SK-N-SH (cell line): ENCODE measurements at places on chromosomes 2 and 18. TPM values are rescaled to one million over a fixed set of nuclear protein-coding genes. Genes with fewer than 3 reads are reported as not detected.

DNA sequence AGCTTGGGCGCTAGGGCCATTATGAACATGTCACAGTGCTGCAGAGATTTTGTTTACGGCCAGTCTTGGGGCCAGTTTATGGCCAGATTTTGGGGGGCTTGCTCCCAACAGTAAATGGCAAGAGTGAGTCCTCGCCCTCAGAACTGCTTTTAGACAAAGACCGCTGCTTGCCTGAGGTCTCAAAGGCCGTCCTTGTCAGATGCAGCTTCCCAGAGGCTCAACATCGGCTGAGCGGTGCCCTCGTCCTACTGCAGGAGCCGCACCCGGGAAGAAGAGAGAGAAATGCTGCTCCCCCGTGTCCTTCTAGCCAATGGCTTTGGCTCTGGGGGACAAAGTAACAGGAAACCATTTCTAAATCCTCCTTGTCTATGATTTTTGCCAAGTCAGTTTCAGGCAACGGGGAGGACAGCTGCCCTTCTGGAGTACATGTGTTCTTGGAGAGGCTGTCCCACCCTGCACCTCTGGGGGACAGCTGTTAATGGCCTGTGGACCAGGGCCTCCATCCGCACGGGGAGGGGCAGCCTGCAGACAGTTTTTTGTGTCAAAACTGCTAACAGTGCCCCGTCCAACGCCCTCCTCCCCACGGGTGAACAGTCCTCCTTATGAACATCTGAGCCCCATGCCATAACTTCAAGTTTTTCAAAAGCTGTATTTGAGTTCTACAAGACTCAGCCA, 66.1 kb downstream of the C18orf63 start:
- no peak for DNase-seq

- peak; percentile 25 for DNase-seq
Observed at GRCh38 chr2:107936433-107937359, 49.6 kb upstream of the SLC5A7 start.

DNA sequence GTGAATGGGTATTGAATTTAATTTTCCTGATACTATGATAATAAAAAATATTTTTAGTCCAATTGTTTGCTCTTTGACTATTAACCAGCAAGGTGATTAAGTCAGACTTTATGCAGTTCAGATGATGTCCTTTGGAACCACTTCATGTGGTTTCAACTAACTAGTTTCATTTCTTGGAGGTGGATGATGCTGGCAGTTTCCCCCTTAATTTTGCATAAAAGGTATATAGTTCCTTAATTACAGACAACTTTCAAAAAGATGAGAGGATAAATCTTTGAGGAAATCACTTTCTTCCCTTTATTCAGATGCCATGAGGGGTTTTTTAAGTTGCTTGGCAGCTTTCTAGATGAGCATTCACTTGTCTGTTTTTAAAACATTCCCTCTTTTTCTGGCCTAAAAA, 223.1 kb downstream of the PHLPP1 start:
- no peak for DNase-seq

DNA sequence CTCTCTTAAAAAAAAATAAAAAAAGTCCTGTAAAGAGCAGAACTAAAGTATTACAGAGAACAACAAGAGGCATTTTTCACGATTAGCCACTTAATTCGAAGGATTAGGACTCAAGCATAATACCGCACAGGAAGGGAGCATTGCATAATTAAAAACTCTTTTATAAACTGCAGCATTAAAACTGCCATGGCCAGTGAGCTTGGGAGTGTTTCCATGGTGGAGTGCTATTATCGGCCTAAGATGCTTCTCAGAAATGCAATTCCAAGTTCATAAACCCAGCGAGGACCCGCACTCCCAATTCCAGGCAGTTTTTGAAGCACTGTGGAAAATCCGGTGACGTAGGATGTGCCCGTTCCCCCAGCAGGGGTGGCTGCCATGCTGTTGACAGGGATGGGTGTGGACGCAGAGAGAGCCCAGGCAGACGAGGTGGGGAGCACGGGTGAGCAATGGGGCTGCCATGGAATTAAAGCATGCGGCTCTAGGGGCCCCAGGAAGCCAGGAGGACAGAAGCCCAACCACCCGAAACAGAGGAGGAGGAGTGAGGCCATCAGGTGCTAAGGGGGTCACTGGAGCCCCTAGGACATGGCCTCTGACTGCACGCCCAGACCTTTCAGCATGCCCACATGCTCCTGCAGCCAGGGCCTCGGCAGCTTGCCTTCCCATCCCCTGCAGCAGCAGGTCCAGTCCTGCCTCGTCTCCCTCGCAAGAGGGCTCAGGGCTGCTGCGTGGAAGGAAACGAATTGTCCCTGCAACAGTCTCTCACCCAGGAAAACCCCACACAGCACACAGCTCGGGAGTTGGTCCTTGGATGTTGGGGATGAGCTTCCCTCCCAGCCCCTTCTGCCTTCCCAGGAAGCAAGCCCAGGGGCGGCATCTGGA, 233.4 kb downstream of the NDUFA10 start:
- DNase-seq = no peak

DNA sequence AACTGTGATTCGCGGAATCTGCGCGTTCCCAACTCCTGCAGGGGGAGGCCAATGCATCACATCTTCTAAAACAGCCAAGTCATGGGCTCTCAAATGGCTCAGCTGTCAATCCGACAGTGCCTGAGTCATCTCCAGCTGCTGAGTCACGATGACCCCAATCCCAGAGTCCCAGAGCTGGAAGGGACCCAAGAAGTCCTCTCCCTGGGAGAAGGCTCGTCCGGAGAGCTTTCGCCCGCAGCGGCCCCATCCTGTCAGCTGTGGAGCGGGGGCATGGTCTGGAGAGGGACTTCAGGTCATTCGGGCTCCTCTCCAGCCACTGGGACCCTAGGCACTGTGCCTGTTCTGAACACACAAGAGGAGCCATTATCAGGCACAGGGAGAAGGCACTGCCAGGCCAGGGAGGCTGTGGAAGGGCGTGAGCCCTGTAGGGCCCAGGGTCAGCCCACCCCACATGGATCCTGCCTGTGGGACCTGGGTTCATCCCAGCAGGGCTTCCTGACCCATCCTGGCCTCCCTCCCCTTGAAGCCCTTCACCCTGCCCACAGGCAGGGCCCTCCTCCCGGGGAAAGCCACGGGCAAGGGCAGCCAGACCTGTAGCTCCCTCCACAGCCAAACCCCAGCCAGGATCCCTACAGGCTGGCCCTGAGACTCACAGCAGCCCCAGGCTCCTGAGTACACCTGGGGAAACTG, 47.6 kb upstream of the GPC1 start:
- DNase-seq = no peak

- no peak for DNase-seq
Observed at GRCh38 chr2:217739741-217740140, 263.1 kb downstream of the TNS1 start.

- DNase-seq = peak; percentile 59
Observed at GRCh38 chr18:48545757-48546321, 7.0 kb downstream of the CTIF start.

DNA sequence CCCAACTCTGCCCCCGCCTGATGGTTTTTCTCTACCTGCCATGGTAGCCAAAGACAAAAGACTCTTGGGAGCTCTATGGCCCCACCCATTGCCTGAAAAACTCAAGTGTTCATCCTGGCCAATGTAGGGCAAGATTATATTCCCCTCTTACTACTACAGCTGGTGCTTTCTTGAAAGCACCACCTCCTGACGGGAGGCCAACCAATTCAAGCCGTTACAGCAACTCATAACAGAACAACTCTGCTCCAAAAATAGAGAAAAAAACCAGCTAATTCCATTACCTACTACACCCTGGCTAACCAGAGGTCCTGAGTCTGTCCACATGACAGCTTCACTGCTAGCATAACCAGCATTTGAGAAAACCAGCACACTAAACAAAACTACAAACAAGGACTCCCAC, 127.5 kb upstream of the GAREM1 start:
- DNase-seq = no peak

DNA sequence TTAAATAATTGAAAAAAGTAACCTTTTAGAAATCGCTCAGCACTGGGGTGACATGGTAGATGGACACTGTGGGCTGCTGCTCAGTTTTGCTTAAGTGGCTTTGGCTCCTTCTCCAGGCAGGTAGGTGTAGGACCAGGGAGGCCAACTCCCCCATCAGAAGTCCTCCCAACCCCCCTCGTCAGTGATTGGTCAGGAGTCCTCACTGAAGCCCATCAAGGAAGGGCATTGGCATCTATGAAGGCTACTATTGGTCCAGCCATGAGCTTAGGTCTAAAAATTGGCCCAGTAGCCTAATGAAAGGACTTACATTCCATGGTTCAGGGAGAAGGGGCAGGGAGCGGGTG, 34.7 kb downstream of the ST3GAL5 start:
- DNase-seq = no peak

The ADD2 gene
- 0.30 and 0.50 TPM in 2 replicates for polyA plus RNA-seq

The TRAPPC12 gene
- polyA plus RNA-seq = 59.5 and 83.3 TPM in 2 replicates

The FAM237A gene
- not detected in 2 replicates for polyA plus RNA-seq

The KLHL14 gene
- polyA plus RNA-seq = not detected in 2 replicates
